ENCODE measurements at places on chromosomes 16 and 17.

DNA sequence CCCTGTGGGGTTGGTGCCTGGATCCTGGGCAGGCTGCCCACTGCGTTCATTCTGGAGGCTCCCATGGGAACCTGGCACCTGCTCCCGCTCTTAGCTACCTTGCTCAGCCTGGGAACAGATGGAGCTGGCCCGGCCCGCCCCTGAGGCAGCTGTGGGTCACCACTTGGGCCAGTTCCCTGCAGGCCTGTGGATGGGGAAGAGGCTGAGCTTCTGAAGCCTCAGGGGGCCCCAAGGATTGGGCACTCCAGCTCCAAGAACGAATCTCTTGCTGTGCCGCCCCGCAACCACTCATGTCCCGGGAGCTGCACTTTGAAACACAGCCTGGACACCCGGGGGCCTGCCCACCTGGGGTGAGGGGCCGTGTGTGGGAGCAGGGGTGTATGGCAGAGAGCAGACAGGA lies 37.7 kb downstream of the BAHCC1 start:
- DNase-seq, result no peak

DNA sequence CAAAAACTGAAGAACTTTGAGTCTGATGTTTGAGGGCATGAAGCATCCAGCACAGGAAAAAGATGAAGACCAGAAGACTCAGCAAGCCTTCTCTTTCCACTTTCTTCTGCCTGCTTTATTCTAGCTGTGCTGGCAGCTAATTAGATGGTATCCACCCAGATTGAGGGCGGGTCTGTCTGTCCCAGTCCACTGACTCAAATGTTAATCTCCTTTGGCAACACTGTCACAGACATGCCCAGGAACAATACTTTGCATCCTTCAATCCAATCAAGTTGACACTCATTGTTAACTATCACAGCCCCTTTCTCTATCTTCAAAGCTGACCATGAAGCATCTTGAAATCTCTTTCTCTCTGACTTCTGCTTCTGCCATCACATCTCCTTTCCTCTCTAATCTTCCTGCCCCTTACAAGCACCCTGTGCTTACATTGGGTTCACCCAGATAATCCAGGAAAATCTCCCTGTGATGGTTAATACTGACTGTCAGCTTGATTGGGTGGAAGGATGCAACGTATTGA lies 115.9 kb upstream of the CDH13 start:
- no peak for DNase-seq

DNA sequence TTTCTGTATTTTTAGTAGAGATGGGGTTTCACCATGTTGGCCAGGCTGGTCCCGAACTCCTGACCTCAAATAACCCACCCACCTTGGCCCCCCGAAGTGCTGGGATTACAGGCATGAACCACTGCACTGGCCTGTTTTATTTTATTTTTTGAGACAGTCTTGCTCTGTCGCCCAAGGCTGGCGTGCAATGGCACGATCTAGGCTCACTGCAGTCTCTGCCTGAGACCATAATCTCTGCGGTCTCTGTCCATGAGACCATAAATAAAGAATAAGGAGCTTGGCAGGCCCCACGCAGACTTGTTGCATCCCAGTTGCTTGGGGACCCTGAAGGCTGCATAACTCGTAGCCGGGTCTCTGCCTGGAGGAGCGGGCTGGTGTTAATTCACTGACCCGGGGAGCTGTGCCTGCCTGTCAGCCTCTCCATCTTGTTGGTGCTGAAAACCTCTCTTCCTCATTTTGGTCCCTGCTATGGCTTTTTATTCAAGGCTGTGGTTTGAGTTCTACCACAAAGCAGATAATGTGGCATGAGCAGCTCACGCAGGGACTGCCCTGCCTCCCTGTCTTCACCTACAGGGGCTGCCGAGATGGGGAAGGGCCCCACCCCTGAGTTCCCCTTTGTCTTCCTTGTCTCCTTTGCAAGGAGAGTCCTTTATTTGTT lies 82.1 kb downstream of the MSI2 start:
- no peak for DNase-seq

GRCh38 chr16:51114382-51114781 lies 36.7 kb downstream of the SALL1 start:
- no peak for DNase-seq

DNA sequence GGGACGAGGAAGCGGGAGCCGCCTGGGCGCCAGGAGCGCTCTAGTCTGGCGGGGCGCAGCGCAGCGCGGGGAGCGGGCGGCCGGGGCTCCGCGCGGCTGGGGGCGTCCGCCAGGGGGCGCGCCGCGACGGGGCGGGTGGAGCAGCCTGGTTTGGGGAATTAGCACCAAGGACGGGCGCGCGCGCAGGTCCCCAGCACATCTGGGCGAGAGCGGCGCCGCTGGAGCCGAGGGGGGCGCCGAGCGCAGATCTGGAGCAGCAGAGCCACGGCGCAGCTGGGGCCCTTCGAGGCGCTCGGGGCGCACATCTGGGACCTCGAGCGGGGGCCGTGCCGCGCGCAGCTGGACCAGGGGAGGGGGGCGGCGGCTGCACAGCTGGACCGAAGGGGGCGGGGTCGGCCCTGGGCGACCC lies at the start of gene NXPH3:
Gene NXPH3, plus strand, starts transcription at position 193 of the 409 bp plus-strand sequence. CDS start 349 bp downstream, outside the sequence.
- no peak for DNase-seq

DNA sequence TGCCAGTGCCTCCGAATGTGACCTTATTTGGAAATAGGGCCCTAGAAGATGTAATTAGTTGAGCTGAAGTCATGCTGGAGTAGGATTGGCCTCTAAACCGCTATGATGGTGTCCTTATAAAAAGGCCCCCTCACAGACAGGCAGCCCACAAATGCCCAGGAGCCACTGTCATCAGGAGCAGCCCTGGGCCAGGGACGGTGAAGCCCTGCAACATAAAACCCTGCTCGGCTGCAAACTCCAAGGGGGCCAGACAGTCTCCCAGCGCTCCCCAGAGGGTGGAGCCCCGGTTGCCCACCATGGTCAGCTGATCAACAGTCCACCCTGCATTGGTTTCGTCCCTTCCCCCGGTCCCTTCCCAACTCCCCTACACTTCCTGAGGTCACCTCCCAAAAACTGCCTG lies 351.7 kb downstream of the FOXL1 start:
- DNase-seq, result no peak

DNA sequence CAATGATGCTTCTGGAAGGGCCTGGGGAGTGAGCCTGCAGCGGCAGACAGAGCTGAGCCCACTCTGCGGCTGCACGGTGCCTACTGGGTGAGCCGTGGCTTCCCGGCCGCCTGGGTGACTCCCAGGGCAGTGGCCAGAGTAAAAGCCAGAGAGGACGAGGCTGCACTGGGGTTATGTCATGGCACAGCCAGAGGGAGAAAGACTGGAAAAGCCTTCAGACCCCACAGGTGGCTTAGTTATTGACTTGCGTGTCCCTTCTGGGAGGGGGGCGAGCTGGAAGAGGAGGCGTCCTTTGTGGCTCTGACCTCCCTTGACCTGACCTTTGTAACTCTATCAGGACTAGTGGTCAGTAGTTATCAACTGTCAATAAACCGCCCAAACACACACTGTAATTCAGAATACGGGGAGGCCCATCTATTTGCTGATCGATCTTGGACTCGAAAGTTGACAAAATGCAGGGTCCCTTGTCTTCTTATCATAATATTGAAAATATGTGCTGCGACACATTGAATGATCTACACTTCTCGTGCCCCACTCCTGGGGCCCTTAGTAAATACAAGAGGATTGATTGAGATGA lies 385.9 kb upstream of the ZFHX3 start:
- DNase-seq, result no peak

DNA sequence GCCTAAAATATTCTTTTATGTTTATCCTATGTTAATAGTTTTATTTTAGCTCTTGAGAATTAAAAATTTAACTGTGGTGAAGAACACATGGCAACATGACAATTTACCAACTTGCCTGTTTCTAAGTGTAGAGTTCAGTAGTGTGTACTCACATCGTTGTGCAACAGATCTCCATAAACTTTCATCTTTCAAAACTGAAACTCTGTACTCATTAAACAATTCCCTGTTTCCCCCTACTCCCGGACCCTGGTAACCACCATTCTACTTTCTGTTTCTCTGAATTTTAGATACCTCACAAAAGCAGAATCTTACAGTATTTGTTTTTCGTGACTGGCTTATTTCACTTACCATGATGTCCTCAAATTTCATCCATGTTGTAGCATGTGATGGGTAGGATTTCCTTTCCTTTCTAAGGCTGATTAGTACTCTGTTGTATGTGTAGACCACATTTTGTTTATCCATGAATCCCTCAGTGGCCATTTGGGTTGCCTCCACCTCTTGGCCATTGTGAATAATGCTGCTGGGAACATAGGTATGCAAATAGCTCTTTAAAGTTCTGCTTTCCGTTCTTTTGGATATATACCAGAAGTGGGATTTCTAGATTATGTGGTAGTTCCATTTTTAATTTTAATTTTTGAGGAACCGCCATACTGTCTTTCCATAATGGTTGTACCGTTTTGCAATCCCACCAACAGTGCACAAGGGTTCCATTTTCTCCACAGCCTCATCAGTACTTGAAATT lies 17.4 kb downstream of the IST1 start:
- no peak for DNase-seq

DNA sequence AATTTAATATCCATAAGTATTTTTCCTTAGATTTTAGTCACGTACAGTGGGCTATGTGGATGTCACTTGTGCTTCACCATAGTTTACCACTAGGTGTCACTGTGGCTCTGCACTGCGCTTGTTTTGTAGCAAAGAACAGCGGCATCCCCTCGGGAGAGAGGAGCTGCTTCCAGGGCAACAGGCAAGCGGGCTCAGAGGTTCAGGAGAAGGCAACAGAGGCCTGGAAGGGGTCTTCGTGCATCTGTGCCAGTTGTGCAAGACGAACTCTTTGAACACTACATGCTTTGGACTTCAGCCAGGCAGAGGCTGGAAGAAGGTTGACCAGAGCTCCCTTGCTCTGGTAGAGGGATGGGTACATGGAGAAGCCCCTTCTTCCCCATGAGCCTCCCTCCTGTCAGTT lies 20.6 kb downstream of the CYB561 start:
- no peak for DNase-seq

DNA sequence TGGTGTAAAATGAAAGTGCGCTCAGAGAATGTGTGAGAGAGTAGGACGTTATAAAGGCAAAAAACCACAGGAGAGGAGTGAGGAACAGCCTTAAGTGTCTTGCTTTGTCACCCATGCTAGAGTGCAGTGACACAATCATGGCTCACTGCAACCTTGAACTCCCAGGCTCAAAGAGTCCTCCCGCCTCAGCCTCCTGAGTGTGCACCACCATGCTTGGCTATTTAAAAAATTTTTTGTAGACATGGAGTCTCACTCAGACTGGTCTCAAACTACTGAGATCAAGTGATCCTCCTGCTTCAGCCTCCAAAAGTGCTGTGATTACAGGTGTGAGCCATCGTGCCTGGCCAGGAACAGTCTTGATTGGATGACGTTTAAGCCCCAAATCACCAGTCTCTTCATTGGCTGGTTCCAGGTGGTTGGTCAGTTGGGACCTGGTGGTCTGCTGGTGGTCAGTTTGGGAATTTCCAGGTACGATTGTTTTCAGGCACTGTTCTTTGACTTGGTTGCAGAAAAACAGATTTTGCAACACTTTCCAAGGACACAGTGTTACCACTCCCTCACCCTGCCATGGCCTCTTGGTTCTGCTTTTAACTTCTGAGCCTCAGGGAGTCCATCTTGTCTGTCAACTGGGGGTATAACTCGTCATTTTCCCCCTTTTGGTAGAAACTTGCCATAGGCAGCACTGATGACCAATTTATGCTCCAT lies 21.2 kb downstream of the DHODH start:
- DNase-seq, result no peak

DNA sequence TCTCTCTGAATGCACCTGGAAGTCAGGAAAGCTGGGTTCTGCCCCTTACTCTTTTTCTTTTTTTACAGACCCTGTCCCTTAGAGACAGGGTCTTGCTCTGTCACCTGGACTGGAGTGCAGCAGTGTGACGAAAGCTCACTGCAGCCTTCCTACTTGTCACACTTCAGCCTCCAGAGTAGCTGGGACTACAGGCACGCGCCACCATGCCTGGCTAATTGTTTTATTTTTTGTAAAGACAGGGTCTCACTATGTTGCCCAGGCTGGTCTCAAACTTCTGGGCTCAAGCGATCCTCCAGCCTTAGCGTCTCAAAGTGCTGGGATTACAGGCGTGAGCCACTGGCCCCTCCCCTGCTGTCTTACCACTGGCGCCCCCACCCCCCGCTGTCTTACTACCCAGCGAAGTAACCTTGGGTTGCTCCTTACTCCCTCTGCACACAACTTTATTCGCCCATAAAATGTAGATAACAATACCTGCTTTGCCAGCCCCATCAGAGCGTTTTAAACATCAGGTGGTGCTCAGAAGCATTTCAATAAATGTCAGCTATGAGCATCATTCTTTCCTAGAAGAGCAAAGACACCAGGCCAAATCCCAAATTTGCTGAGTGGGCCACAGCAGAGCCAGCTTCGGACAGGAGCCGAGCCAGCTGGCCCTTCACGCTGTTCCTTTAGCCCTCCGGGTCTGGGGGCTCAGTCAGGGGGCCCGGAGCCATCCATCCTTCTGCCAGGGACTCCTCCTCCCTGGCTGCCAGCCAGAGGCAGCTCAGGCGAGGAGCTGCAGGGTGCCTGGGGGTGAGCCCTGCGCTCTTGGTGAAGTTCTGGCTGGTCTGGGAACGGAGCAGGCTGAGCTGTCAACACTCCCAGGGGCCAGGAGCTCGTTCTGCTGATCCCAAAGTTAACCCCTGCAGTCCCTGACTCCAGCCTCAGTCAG lies 24.4 kb downstream of the SRL start:
- DNase-seq, result no peak

DNA sequence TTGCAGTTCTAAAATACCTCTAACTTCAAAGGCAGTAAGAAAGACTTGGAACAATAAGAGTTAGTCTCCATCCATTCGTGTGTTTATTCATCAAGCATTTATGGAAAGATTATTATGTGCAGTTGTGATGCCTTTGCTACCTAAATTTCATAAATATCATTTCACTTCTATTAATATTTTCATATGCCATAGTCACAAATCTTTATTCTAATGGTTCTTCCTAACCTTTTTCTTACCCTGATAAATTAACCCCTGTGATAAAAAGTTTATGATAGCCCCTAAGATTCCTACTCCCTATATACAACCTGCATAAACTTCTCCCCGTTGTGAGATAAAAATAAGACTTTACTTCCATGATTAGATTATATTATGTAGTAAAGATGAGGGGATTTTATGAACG lies 94.9 kb downstream of the BRIP1 start:
- no peak for DNase-seq

- DNase-seq, result no peak
Measured at GRCh38 chr16:30482366-30482765, 9.8 kb downstream of the ITGAL start.

DNA sequence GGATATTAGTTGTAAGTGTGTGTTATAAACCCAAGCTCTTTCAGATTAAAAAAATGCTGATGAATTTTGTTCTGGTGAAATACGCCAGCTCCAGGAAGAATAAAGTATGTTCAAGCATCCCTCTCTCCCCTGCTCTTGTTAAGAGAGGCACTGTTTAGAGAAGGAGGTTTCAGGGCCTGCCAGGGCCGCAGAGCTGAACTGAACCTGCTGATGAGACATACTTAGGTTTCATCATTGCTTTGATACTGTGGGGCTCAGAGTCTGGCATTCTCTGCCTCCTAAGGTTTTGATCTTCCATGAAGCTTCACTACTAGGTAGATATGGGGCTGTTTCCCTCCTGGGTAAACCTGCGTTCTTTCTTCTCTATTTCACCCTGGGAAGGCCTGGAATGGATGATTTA lies 175.3 kb upstream of the FAM20A start:
- no peak for DNase-seq

GRCh38 chr16:76816475-76816874 lies 374.5 kb upstream of the MON1B start:
- no peak for DNase-seq

- no peak for DNase-seq
Measured at GRCh38 chr17:81116704-81117103, 48.6 kb upstream of the PVALEF start.

GRCh38 chr17:66466840-66467367 lies 164.5 kb downstream of the PRKCA start:
- DNase-seq, result no peak

GRCh38 chr16:67448580-67448979 lies 17.7 kb downstream of the HSD11B2 start:
- DNase-seq, result no peak

Data from cortex of kidney (tissue), 1 donor.